Astrocyte of the cerebellum (primary cell): ENCODE measurements at places on chromosomes 6 and 20.

GRCh38 chr6:44969446-44970185, 358.5 kb upstream of the RUNX2 start:
- no peak for DNase-seq

GRCh38 chr6:143843677-143843999, 500 bp downstream of the LTV1 start:
- DNase-seq, result no peak

DNA sequence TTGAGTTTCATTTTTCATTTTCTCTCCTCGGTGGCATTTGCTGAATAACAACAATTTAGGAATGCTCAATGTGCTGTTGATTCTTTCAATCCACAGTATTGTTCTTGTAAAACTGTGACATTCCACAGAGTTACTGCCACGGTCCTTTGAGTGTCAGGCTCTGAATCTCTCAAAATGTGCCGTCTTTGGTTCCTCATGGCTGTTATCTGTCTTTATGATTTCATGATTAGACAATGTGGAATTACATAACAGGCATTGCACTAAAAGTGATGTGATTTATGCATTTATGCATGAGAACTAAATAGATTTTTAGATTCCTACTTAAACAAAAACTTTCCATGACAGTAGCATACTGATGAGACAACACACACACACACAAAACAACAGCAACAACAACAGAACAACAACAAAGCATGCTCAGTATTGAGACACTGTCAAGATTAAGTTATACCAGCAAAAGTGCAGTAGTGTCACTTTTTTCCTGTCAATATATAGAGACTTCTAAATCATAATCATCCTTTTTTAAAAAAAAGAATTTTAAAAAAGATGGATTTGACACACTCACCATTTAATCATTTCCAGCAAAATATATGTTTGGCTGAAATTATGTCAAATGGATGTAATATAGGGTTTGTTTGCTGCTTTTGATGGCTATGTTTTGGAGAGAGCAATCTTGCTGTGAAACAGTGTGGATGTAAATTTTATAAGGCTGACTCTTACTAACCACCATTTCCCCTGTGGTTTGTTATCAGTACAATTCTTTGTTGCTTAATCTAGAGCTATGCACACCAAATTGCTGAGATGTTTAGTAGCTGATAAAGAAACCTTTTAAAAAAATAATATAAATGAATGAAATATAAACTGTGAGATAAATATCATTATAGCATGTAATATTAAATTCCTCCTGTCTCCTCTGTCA, 88.1 kb downstream of the SNAP25 start:
- peak; percentile 74 for DNase-seq

- no peak for DNase-seq
Measured at GRCh38 chr20:10718661-10719060, 44.9 kb upstream of the JAG1 start.

- DNase-seq, result no peak
Measured at GRCh38 chr20:44038681-44039123, 124.0 kb downstream of the TOX2 start.

DNA sequence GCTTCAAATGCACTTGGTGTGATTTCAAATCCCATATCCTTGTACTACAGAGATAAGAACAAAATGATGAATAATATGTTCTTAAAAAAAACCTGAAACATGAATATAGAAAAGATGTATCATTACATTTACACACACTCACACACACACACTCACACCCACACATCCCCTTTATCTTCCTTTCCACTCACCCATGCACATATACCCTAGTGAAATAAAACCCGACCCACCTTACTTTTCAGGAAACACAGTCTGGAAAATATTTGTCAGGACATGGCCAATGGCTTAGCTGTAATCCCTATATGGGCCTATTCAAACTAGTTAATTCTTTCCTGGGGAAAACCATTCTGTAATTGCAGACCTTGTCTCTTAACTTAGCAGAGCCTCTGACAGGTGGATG, 60.8 kb upstream of the EDN1 start:
- no peak for DNase-seq

DNA sequence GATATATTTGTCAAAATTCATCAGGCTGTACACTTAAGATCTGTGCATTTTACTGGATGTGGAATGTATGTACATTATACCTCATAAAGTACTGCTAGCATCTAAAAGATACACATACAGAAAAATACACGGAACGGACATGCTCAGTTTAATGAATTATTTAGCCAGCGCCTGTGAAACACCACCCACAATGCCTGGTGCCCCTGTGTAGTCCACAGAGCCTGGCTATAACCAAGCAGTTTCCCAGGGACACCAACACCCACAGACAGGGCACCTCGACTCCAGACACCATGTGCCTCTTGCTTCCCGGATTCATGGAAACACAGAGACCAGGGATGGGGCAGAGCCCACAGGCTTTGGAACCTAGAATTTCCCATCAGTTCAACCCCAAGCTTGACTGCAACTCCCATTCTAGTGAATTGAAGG, 17.4 kb upstream of the ARMC12 start:
- DNase-seq, result no peak
